ENCODE measurements at places on chromosomes 12 and 14.

DNA sequence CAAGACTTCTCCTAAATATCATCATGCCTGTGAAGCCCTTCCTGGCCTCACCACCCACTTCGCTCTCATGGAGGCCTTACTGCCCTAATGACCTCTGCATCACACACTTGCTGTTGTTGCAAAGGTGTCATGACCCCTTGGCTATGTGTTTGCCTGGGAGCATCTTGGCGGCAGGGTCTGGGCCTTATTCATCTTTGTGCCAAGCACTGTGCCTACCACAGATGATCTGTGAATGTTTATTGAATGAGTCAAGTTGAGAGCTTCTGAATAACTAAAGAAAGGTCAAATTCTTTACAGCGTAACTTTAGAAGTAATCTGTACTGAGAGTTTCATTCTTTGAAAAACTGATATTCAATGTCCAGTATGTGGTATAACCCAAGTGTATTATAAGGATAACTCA lies 113.3 kb downstream of the TTC8 start:
- DNase-seq, result no peak

DNA sequence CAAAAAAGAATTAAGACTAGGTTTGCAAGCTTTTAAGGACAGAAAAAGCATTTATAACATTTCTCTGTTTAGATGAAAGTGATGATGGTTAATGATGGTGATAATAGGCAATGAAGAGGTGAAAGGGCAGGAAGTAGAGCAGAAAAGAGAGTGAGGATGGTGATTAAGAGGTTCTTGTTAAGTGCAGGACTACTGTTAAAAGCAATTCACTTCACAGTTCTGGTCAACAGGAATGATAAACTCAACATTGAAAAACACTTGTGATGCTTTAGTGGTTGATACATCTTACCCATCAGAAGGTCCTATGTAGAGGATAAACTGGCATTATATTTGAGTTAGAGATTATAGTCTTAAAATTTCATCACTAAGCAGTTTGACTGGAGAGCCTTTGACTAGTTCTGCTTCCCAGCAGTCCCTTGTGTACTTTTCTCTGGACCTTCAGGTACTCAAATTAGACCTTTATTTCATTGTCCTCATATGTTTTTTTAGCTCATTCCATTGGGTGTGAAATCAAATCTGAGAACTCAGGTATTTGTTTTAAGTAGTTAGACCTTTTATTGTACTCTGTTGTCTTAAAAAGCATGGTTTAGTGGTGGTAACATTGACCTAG lies 10.9 kb downstream of the RAP1B start:
- DNase-seq, result no peak

- DNase-seq, result no peak
Observed at GRCh38 chr12:88931598-88931997, 351.3 kb upstream of the KITLG start.

- no peak for DNase-seq
Observed at GRCh38 chr14:93223565-93223964, 16.5 kb downstream of the UBR7 start.

DNA sequence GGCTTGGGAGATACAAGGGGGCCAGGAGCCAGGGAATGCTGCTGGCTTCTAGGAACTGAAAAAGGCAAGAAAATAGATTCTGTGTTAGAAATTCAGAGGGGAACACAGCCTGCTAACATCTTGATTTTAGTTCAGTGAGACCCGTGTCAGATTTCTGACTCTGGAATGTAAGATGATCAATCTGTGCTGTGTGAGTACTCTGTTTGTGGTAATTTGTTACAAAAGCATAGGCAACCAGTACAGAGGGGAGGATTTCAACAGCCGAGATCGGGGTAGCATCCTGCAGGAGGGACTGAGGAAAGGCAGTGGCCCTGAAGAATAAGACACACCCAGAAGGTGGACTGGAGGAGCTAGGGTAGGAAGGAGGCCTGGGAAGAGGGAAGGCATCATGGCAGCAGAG lies 410.0 kb upstream of the CCDC196 start:
- DNase-seq, result no peak

DNA sequence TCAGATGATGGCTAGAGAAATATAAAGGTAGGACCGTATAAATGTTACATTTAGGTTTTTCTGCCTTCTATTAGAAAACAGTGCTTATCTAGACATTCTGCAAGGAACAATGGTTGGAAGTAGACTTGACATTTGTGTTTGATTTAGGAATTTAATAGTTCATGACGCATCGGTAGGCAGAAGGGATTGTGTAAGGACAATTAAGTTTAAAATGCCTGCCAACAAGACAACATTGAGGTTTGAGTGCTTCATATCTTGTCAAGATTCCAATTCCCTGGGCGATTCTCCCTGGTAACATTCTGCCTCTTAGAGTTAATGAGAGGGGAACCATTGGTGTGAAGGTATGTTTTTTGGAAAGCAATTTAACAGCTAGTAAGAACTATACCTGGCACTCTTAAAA lies 186.8 kb upstream of the RBM19 start:
- DNase-seq, result no peak

DNA sequence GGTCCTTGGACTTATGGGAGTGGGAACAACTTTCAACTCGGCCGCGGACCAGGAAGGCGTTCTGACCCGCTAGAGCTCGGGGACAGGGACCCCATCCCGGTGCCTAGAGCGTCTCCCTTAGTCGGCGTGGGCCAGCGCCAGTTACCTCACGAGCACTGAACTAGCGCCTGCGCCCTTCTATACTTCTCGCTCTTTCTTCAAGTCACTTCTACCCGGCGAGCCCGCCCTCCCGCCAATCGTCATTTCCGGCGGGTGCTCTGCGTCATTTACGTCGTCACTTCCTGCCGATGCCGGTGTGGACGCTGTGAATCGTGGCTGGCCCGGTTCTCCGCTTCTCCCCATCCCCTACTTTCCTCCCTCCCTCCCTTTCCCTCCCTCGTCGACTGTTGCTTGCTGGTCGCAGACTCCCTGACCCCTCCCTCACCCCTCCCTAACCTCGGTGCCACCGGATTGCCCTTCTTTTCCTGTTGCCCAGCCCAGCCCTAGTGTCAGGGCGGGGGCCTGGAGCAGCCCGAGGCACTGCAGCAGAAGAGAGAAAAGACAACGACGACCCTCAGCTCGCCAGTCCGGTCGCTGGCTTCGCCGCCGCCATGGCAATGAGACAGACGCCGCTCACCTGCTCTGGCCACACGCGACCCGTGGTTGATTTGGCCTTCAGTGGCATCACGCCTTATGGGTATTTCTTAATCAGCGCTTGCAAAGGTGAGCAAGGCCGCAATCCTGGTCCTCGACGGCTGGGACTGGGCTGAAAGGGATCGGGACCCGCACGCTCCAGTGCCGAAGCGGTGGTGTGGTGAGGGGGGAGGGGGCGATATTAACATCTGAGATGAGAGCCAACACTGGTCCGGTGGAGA lies at the start of gene STRAP:
Gene STRAP, plus strand, starts transcription at position 270 of the 854 bp plus-strand sequence. Its CDS starts 321 bp downstream, at position 591.
- peak; percentile 91 for DNase-seq

DNA sequence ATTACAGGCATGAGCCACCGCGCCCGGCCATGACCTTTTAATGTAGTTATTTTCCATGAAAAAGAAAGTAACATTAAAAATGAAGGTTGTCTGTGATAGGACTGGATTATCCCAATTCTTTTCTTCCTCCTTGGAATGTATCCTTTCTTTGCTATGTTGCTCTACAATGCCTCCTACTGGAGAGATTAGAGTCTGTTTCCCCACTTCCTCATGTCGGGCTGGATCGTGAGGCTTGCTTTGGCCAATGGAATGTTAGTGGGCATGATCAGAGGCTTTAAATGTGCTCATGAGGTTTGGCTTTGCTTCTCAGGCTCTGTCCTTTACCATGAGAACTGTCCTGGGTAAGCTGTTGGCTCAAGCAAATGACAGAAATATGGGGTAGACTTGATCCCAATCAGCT lies 34.7 kb upstream of the SOCS2 start:
- no peak for DNase-seq

- no peak for DNase-seq
Observed at GRCh38 chr14:88333036-88333435, 10.0 kb upstream of the KCNK10 start.

- DNase-seq, result no peak
Observed at GRCh38 chr12:104510873-104511440, 54.2 kb downstream of the CHST11 start.

GRCh38 chr12:77855548-77855947 lies 24.9 kb downstream of the NAV3 start:
- DNase-seq, result no peak

DNA sequence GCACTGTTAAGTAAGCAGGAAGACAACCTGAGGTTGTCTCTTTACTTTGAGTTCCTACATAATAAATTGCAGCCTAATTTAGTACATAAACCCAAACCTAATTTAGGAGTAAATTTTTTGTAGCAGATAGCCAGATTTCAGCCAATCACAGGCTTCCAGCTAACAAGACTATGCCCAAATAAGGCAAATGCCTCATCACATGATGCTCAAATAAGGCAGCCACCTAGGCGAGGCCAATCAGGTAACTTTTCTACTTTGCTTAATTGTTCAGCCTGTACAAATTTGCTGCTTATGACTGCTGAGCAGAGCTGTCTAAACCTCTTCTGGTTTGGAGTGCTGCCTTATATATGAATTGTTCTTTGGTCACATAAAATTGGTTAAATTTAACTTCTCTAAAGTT lies 1118.7 kb upstream of the TMEM132C start:
- DNase-seq, result no peak

DNA sequence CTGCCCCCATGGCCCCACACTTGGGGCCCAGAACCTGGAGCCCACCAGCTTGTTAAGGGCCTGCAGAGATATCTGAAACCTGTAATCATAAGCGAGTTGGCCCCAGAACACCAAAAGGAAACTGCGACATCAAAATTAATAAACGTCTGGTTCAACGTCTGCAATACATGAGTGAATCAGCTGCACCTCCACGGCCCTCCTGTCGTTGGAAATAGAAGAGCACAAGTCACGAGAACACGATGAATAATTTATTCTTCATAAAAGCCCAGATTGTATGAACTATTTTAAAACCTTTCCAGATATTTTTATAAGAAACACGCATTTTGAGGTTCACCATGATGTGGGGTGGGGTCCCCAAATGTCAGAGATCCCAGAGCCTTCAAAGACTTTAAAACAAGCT lies 9.7 kb upstream of the CMKLR1 start:
- DNase-seq, result no peak

DNA sequence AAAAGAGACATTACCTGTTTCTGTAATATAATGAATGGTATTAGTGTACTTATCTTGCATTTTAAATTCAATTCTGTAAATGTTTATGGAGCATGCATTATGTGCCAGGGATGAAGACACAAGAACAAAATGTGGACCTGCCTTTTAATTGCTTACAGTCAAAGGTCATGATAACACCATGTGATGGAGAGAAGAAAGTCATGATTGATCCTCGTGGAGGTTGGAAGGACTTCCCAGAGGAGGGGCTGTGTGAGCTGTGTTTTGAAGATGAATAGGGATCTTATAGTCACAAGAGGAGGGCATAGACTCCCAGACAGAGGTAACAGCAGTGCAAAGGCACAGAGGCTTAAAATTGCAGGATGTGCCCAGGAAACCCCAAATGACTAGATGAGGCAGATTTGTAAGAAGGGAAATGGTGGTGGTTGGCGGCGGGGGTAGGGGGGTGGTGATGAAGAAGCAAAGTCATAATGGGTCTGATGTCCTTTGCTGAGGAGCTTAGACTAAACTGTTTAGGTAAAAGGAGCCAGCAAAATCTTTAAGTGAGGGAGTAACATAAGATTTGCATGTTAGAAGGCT lies 151.5 kb downstream of the PRKCH start:
- no peak for DNase-seq

DNA sequence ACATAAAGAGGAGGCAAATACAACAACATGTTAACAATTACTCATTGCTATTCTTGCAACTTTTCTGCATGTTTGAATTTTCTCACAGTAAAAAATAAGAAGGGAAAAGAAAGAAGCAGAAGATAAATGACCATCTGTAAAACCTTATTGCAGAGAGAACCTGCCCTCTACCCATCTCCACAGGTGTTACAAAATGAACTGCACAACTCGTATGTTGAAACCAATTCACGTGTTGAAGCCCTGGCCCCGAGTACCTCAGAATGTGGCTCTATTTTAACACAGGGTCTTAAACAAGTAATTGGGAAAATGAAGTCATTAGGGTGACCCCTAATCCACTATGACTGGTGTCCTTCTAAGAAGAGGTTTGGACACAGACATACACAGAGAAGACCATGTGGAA lies 39.5 kb downstream of the FOXN3 start:
- DNase-seq, result no peak

DNA sequence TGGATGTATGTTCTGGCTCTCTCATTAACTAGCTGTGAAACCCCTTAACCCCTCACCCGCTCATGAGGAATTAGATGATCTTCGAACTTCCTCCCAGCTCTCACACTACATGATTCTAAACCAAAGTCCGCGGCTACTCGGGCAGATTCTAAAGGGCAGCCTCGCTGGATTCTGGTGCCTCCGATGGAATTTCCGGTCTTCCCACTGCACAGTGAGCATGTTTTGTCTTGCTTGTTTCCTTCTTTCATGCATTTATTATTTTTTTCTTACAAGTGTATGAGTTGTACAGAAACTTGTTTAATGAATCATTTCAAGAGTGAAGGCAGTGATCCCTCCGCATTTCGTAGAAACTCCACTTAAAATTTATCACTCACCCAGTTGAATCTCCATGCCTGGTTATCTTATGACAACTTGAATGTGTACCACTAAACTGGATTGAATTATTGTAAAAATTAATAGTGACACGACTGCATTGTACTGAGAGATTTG lies 4.5 kb upstream of the HCAR3 start:
- DNase-seq, result no peak

DNA sequence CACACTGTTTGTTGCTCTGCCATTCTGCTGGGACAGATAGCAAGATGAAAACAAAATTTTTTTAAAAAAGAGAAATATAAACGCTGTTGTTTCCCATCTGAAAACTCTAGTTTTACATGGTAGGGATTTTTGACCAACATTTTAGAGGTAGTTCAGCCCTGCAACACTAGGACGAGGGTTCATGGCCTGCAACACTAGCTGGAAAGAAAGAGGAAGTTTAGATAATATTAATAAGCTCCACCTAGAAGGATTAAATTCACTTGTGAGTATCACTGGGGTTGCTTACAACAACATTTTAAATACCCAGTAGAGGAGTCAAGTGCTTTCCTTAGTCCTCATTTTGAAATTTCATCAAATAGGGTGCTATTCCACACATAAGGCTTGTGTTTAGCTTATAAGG lies 68.2 kb downstream of the SRGAP1 start:
- no peak for DNase-seq

DNA sequence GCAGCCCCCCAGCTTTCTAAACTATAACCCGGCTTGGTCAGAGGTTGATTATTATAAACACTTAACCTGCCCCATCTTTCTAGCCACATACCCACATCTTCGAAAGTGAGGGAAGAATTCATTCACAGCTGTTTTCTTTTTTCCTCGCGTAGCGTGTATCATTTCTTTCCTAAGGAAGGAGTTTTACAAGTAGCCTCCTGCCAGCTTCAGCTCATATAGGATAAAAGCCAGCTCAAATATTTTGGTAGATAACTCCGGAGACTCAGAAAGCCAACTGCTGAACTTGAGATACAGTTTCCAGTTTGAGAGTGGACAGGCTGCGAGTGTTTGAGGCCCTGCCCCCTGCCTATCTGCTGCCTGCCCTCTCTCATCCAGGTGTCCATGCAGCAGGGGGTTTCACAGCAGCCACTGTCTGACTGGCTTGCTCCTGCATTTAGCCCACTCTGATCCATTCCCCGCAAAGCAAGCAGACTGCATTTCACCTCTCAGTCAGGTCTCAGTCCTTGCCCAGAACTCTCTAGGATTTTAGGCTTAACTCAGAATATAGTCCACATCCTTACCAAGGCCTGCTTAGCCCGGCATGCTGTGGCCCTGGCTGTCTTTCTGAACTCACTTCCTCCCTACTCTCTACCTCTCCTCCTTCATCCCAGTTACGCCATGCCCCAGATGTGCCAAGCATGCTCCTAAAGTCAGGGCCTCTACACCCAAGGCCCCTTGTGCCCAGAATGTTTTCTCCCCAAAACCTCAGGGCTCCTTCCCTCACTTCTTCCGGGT lies 46.9 kb downstream of the EVL start:
- no peak for DNase-seq
